ENCODE measurements at places on chromosomes 4 and X.

GRCh38 chr4:150224896-150225591 lies 146.8 kb downstream of the DCLK2 start:
- DNase-seq, result no peak

- peak; percentile 11 for DNase-seq
Measured at GRCh38 chrX:10296576-10296975, 139.8 kb downstream of the CLCN4 start.

DNA sequence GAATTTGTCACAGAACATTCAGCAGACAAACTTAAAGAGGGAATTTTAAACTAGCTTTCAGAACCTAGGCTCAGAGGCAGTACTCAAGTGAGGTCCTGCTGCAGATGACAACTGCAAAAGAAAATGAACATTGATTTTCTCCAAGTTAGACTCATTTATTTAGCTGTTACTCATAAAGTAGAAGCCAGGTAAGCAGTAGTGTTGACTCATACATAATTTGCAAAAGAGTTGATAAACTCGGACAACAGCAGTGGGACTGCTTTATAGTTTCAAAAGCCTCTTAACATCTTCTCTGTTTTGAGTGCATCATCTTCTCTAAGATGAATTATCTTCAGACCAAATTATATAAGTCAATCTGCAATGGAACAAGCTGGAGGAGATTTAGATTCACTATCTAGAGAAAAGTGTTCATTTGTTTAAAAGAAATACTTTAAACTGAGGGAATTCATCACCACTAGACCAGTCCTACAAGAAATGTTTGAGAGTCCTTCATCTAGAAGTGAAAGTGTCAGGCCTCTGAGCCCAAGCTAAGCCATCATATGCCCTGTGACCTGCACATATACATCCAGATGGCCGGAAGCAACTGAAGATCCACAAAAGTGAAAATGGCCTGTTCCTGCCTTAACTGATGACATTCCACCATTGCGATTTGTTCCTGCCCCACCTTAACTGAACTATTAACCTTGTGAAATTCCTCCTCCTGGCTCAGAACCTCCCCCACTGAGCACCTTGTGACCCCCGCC lies 49.5 kb downstream of the COQ2 start:
- DNase-seq, result no peak

DNA sequence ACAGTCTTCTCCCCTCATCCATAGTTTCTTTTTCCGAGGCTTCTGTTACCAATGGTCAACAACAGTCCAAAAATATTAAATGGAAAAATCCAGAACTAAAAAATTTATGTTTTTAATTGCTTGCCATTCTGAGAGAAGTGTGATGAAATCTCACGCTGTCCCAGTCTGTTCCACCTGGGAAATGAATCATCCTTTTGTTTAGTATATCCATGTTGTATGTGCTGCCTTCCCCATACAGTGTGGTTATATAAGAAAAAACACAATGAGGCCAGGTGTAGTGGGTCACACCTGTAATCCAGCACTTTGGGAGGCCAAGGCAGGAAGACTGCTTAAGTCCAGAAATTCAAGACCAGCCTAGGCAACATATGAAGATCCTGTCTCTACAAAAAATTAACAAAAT lies 161.6 kb downstream of the CHIC2 start:
- no peak for DNase-seq

DNA sequence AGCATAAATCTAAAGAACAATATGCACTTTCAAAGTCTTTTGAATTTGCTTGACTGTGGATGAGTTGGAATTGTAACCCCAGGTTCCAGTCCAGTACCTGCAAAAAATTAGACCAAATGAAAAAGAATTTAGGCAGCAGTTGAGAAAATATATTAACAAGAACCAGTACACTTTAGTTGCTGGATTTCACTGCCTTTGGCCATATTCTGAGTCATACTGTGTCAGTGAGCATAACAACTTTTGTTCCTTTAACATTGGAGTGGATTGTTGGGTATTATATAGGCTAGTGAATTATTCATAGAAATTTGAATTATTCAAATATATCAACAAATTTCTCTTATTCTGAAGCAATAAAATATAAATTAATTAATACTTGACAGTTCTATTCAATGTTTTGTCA lies 101.5 kb upstream of the SMAD1 start:
- DNase-seq, result no peak

GRCh38 chr4:37157476-37158167 lies 86.9 kb upstream of the NWD2 start:
- no peak for DNase-seq

DNA sequence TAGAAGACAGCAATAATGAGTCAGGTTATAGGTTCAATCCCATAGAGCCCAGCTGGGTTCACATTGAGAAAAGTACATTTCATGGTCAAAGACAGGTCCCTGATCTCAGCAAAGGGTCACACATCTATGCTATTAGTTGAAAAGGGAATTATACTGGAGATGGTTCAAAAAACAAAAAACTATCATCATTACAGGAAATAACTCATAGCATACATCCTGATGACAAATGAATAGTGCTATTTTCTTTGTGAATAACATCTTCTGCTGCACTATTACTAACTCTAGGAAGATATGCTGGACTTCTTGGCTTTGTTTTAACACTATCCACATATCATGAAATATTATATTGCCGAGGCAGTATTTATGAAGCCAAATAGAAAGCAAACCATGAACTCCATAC lies 202.5 kb upstream of the MAB21L2 start:
- no peak for DNase-seq

GRCh38 chrX:20515841-20516461 lies 249.2 kb upstream of the RPS6KA3 start:
- DNase-seq, result no peak

DNA sequence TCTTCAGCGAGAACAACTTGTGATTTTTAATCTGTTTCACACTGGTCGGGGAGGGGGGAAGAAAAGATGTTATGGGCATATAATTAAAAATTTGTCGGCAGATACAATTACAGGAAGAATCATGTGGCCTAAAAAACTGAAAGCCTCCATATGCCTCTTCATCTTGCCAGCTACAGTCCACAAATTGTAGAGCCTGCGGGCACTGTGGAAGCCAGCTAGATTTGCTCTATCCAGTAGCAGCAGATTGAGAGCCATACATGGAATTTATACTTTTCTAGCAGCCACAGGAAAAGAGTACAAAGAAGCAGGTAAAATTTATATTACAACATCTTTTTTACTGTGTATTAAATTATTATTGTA lies 147.3 kb downstream of the TBL1X start:
- peak; percentile 35 for DNase-seq

DNA sequence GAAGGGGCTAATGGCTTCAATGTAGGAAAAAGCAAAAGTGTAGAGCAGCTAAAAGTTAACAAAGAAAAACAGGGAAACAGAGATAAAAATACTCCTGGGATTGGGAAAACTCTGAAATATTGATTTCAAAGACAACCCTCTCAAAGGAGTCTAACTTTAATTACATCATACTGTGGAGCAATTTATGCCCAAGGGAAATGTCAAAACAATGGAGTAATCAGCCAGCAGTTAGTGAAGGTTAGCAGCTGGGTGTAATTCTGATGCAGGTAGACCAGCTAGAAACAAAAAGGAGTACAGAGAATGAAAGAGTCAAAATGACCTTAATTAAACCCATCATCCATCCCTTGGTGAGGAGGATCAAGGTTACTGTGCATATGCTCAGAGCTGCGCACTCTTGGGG lies 169.0 kb downstream of the ADAM29 start:
- DNase-seq, result no peak

- DNase-seq, result no peak
Measured at GRCh38 chr4:40621592-40622512, 7.8 kb downstream of the RBM47 start.

GRCh38 chr4:78779280-78779679 lies 3.1 kb downstream of the BMP2K start:
- DNase-seq, result no peak

GRCh38 chr4:159823743-159824142 lies 720.9 kb downstream of the RAPGEF2 start:
- DNase-seq, result no peak

DNA sequence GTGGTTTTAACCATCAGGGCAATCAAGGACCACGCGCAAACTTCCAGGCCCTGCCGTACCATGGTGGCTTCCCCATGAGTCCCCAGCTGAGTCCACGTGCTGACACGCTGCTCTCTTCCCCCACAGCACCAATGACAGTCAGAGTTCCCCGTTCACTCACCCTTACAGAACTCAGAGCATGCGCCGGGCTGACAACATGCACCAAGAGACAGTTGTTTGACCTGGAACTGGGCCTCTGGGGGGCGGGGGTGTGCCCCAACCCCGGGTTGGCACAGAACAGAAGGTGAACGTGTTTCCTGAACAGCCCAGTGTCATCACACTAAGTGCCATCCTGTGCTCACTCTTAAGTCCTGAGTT lies 29.4 kb downstream of the IRF2 start:
- DNase-seq, result no peak
